CD4-positive, alpha-beta T cell treated with Interleukin-4 for 4 hours (primary cell): ENCODE measurements at places on chromosomes 11 and 22.
A peak's percentile ranks its signal among the peaks of the same experiment; 100 is the strongest.

GRCh38 chr11:43397251-43397650 lies 38.5 kb downstream of the TTC17 start:
- no peak for DNase-seq

GRCh38 chr11:120715239-120715638 lies 203.7 kb downstream of the GRIK4 start:
- DNase-seq: no peak

- peak; percentile 49 for DNase-seq
Measured at GRCh38 chr22:25081409-25081824, 118.2 kb upstream of the CRYBB3 start.

GRCh38 chr11:15780837-15781236 lies 575.5 kb downstream of the SOX6 start:
- no peak for DNase-seq

- no peak for DNase-seq
Measured at GRCh38 chr11:87970762-87971161, 204.5 kb downstream of the RAB38 start.

- no peak for DNase-seq
Measured at GRCh38 chr11:70569996-70570692, 171.8 kb downstream of the CTTN start.

- DNase-seq: no peak
Measured at GRCh38 chr11:83692675-83693074, 406.5 kb upstream of the CCDC90B start.

GRCh38 chr11:27046956-27047355 lies 6.3 kb downstream of the BBOX1 start:
- no peak for DNase-seq

GRCh38 chr11:115920092-115920461 lies 415.9 kb upstream of the CADM1 start:
- no peak for DNase-seq

- no peak for DNase-seq
Measured at GRCh38 chr11:12132790-12133145, 22.4 kb downstream of the MICAL2 start.

- DNase-seq: no peak
Measured at GRCh38 chr22:37273846-37274225, 8.5 kb upstream of the CYTH4 start.

DNA sequence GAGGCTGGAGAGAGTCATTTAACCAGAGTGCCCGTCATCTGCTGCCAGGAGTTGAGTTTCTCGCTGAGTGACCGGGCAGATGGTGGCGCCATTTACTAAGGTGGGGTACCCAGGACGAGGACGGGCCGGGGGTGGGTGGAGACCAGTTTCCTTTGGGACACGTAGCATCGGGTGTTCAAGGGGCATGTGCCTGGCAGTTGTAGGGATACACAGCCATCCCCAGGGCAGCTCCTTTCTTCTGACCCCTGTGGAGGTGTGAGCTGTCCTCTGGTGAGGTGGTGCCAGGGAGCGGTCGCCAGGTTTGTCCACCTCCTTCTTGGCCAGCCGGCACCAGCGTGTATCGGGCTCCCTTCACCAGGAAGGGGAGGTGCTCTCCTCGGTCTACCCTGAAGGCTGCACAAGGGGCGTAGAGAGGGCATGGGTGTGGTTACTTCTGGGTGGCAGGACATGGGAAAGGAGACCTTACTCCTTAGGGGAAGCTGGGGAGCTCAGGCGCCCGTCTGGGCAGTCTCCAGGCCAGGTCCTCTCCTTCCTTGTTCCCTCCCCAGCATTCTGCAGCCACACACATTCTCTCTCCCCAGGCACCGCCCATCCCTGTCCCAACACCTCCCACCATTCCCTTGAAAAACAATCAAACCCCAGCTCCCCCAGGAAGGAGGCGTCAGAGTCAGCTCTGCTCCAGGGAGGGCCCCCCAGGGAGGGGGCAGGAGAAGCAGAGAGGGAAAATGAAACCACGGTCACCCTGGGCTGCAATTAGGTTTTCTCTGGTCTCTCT lies 10.3 kb upstream of the MB start:
- peak; percentile 57 for DNase-seq

DNA sequence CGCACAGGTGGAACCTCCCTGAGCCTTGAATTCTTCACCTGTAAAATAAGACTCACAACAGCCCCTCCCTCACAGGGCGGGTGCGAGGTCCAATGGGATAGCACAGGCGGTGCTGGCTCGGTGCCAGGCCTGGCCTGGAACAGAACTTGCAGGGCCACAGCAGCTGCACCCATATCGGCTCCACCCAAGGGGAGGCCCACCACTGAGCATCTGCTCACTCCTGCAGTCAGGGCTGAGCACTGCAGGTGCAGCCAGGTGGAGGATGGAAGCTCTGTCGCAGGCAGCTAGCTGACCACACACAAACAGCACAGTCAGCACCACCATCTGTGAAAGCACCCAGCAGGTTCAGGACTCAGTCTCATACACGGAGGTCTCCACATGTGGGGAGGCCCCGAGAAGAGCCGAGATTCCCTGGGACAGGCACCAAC lies 19.6 kb downstream of the VPS37C start:
- no peak for DNase-seq

DNA sequence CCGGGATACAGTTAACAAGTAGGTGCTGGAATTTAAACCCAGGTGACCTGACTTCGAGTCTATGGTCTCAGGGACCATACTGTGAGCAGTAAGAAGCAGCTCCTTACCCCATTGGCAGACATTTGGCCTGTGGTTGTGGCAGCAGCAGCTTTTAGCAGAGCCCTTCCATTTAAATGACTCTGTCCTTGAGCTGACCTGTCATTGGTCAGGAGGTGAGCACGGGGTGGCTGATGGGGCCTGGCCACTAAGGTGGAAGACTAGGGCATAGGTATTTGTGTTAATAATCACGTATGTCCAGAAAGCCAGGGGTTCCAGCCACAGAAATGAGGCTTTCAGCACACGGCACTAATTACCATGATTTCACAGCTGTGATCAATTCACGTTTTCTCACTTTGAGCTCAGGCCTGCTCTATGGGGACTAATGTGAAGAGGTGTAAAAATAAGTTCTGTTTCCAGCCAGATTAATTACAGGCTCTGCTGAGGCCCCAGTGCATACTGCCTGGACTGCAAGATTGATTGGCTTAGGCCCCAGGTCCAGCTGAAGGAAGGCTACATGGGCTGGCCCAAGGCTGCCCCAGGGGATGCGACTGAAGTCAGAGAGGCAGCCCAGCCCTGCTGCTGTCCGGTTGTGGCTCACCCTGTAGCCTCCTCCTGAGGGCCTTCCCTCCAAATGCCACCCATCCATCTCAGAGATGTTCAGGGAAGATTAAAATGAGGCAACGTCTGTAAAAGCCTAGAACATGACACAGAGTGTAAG lies 76.0 kb downstream of the FDX1 start:
- DNase-seq: no peak

GRCh38 chr11:102611291-102611690 lies 13.8 kb downstream of the MMP20 start:
- DNase-seq: no peak

- DNase-seq: no peak
Measured at GRCh38 chr11:126431401-126432064, 76.0 kb downstream of the ST3GAL4 start.

GRCh38 chr11:70174547-70175235 lies 28.4 kb upstream of the FADD start:
- DNase-seq: no peak

DNA sequence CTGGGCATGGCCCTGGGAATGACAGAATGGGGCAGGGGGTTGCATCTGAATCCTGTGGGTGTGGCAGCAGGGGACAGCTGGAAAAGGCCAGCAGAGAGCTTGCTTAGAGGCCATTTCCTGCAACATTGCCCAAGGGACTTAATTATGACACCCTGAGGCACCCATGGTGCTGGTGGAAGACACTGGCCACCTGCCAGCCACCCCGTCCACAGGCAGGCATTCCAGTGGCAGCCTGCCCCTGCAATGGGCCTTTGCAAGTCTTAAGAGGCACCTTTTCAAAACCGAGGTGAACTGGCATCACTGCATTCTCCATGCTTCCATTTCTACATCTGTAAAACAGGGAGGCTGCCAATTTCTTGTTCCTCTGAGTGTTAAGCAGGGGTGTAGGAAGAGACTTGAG lies 21.6 kb upstream of the SUSD2 start:
- DNase-seq: no peak

DNA sequence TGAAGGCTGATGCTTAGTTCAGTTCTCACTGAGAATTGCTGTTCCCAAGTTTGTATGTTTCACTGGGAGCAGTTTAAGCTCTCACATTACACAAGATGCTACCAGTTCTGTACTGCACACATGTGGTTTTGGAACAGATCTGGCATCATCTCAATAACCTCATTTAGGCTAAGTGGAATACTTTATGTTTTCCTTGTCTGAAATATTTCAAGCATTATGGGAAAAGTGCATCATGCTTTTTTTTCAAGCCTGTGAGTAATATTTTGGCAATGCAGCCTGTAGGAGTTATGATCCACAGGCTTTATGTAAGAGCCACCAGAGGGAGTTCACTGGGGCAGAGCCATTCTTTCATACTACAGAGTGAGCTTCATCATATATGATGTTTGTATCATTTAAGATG lies 141.5 kb downstream of the OR4C45 start:
- no peak for DNase-seq

DNA sequence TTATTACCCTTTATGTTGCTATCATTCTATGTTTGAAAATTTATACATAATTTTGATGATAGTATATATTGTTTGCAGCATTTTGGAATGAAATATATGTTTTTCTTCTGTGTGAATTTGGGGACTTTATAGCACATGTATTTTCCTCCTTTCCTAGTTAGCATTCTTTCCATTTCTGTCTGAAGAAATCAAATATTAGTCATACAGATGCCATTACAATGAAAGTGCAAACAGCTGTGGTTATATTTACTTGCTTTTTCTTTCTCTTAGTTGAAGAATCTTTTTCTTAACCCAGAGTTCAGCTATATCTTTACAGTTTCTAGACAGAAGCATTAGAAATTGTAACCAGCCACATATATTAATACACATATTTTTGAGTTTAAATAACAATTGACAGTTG lies 753.1 kb upstream of the ARHGAP42 start:
- no peak for DNase-seq

GRCh38 chr11:46047520-46047919 lies 73.7 kb downstream of the PHF21A start:
- DNase-seq: no peak

DNA sequence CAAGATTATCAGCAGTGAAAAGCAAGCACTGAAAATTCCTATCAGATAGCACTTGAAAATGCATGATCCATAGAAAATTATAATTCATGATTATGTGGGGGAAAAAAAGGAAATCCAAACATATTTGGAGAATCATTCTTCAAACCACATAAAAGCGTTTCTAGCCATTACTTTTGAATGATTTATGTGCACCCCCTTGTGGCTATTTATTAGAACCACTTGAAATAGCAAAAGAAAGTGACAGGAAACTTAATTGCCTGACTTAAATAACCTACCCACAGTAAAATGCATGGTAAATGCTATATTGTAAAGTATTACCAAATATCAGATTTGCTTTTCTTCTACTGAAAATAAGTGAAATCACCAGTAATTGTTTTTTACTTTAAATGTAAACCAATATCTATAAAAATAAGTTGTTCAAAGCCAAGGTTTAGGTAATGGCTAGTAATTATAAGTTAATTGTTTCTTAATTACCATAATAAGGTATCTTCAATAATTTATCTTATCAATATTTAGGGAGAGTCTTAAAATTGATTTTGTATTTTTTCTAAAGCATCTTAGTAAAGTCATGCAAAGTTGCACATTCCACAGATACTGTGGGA lies 168.5 kb downstream of the ARHGAP42 start:
- no peak for DNase-seq

GRCh38 chr11:2888266-2888968 lies 2.8 kb upstream of the CDKN1C start:
- DNase-seq: peak; percentile 84

DNA sequence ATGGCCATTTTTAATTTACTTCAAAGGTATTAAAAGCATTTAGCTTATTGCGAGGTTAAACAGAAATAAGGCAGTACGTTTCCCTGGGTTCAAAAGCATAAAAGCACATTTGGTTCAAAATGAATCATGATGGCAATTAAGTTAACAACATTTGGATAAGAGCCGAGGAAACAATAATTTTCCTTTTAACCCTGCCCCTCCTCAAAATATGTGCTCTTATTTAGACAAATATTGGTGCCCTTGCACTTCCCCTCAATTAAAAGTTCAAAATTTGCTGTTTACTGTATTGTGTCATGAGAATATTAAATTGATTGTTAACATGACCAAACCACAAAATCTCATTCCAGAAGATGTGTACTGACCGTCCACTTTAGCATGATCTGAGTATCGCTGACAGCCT lies 48.7 kb downstream of the VSIG10L2 start:
- no peak for DNase-seq

GRCh38 chr22:20423008-20423905 lies 14.4 kb downstream of the SCARF2 start:
- DNase-seq: no peak

- DNase-seq: no peak
Measured at GRCh38 chr11:16793511-16793910, 55.1 kb downstream of the C11orf58 start.

GRCh38 chr22:36684841-36685240 lies 18.7 kb downstream of the CACNG2 start:
- DNase-seq: no peak

GRCh38 chr22:28899199-28899853 lies 16.0 kb downstream of the ZNRF3 start:
- DNase-seq: peak; percentile 36

DNA sequence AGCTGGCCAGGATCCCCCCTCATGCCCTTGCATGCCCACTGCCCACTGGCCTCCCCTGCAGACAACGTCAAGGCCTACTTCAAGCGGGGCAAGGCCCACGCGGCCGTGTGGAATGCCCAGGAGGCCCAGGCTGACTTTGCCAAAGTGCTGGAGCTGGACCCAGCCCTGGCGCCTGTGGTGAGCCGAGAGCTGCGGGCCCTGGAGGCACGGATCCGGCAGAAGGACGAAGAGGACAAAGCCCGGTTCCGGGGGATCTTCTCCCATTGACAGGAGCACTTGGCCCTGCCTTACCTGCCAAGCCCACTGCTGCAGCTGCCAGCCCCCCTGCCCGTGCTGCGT lies 7.9 kb downstream of the AIP start:
- no peak for DNase-seq

DNA sequence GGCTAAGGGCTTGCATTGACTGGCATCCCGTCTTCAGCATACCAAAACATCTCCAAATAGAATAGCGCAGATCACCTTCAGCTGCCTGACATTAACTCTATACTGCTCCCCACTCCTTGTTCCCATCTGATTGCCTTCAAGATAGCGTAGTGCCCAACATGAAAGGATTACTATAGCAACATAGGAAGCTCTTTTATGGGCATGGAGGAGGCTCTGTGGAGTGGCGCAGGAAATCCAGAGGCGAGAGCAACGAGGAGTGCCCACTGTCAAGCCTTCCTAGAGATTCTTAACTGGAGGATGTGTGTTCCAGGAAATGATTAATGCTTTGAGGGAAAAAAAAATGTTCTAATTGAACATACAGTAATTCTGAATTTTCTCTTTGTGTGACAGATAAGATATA lies 213.3 kb downstream of the CADM1 start:
- no peak for DNase-seq

DNA sequence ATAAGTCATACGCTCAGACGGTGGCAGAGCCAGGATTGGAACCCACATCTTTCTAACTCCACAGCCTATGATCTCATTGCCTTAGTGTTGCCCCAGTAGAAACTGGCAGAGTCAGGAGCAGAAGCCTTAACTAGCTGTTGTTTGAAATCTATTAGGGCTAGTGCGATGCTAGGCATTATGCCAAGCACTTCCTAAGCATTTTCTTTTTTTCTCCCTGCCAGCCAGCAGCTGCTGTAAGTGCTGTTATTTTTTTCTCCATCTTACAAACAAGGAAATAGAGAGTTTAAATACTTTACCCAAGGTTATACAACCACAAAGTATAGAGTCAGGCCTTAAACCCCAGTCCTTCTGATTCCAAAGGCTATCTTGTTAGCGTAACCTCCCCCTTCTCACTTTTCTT lies 161.0 kb upstream of the SORL1-AS1 start:
- no peak for DNase-seq
